GM20000 (cell line): ENCODE measurements at places on chromosomes 13 and 19.

- no peak for DNase-seq
These were observed 3.9 kb upstream of the ATP11A start for GRCh38 chr13:112685896-112686295.

- DNase-seq: peak; percentile 14
These were observed 13.1 kb upstream of the ZNF888 start for GRCh38 chr19:52936151-52936953.

GRCh38 chr13:93216122-93216521 is 10.5 kb upstream of the GPC6 start:
- no peak for DNase-seq

DNA sequence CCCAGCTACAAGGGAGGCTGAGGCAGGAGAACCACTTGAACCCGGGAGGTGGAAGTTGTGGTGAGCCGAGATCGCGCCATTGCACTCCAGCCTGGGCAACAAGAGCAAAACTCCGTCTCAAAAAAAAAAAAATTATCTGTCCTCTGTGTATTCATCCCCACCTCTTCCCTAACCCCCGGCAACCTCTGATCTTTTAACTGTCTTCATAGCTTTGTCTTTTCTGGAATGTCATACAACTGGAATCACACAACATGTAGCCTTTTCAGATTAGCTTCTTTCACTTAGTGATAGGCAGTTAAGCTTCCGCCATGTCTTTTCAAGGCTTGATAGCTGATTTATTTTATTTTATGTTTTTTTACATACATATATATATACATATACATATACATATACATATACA is 8.4 kb upstream of the S1PR5 start:
- DNase-seq: no peak

DNA sequence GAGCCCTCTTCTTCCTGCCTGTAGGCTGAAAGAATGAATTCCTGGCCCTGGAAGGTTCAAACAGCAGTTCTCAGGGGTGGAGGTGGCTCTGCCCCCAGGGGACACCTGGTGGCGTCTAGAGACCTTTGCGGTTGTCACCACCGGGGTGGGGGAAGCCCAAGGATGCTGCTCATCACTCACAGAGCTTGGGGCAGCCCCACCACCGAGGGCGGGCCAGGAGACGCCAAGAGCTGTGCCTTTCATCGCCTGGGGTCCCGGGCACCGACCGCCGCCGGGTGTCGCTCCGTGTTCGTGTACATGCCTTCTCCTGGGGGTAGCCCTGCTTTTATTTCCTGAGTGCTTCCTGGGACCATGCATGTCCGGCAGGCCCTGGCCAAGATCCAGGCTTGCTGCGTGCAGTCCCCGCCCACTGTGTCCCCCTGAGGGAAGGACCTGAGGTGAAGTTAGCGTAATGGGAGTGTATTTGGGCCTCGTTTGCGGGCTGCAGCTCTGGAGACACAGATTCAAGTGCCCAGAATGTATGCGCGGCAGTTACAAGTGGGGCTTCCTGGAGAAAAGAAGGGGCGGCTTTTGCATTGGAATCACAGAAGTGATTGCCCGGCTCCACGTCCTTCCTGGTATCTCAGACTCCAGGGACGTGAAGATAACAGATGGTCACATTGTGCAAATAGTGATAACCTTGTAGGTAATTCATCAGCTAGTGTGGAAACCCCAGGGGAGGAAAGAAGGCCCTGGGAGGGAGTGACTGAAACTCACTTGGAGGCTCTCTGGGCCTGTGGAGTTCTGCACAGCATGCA is 7.8 kb downstream of the DOT1L start:
- peak; percentile 89 for DNase-seq

- DNase-seq: no peak
These were observed 1669.9 kb upstream of the SPRY2 start for GRCh38 chr13:82010780-82011179.

DNA sequence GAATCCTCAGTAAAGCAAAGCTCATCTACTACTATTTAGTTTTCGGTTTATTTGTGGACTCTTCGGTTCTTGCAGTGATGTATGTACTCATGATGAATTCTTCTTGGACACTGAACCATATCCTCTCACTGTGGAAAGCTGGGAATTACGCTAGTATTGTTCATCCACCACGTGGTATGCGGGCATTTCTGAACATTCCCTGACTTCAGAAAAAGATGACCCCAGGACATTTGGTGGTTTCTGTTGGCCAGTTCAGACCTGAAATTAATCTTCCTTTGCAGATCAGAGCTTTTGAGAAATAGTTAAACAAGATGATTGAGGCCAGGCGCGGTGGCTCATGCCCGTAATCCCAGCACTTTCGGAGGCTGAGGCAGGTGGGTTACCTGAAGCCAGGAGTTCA is 25.3 kb upstream of the FBN3 start:
- DNase-seq: no peak

GRCh38 chr19:44728178-44728577 is 20.3 kb upstream of the BCL3 start:
- no peak for DNase-seq

DNA sequence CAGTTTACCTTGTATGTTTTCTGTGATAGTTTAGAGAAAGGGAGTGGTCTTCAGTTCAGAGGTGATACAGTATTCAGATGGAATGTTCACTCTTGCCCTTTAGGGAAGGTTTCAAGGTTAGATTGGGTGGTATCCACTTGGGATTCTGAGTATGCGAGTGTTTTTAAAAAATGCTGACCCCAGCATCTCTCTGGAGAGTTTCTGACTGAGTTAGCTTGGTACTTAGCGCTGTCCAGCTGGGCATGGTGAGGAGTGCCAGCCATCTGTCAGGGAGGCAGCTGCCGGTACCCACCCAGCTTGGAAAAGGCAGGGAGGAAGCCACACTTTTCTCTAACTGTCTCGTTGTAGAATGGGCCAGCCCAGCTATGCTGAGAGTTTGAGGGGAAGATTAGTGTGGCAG is 63.3 kb downstream of the ARHGEF7 start:
- no peak for DNase-seq

- DNase-seq: no peak
These were observed 23.4 kb downstream of the MBD3L2B start for GRCh38 chr19:6997679-6998445.

GRCh38 chr13:65090186-65090585 is 2139.9 kb downstream of the PCDH9 start:
- no peak for DNase-seq

GRCh38 chr13:49996161-49996915 is 504 bp upstream of the TRIM13 start:
- peak; percentile 94 for DNase-seq
